Stimulated activated CD8-positive, alpha-beta memory T cell treated with anti-CD3 and anti-CD28 coated beads, Interleukin-2, amount 100 ng/mL, for 1 hour (primary cell): ENCODE measurements at places on chromosomes 12 and 14.

- DNase-seq, result no peak
Measured at GRCh38 chr12:53192531-53193021, 11.9 kb upstream of the CSAD start.

GRCh38 chr12:108214486-108214885, 85.4 kb downstream of the WSCD2 start:
- DNase-seq, result no peak

DNA sequence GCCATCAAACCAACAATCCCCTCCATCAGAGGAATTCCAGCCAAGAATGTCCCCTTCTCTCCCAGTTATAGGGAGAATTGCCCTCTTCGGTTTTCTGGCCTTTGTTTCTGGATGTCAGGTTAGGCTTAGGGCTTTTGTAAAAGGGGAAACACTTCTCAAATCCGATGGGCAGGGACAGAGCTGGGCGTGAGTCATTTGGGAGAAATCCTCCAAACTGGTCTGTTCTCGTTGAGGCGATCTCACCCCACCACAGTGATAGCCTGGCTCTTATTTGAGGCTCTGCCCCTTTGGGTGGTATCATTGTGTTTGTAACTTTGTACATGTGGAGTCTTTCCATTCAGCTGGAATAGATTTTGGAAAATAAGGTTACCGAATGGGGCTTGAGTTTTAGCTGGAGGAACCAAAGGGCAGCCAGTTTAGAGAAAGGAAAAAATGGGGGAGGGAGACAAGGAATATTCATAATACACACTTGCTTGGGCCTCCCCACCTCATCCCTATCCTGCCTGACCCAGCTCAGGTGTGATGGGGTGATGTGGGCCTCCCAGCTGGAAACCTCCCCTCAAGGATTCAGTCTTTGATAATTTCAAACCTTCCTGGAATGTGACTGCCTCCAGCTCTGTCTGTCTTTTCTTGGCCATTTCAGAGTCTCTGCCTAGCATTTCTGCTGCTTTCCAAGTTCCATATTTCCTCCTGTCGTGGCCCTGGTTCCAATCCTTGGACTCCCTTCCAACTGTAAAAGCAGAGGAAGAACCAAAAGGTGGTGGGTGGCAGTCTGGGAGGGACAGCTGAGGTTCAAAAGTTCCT, 7.5 kb downstream of the HOXC4 start:
- no peak for DNase-seq

GRCh38 chr14:78070344-78070743, 99.8 kb upstream of the NRXN3 start:
- no peak for DNase-seq
